ENCODE measurements at places on chromosomes 1 and 21. TPM values are rescaled to one million over a fixed set of nuclear protein-coding genes. Genes with fewer than 3 reads are reported as not detected.

OR6N1 gene
- not detected for total RNA-seq

OR2T12 gene
- not detected for total RNA-seq

NR1I3 gene
- not detected for total RNA-seq

GRCh38 chr1:183967914-183968313, 69.6 kb downstream of the COLGALT2 start:
- H3K4me3 ChIP-seq, result no peak overlapping the region
- H3K36me3 ChIP-seq, result no peaks in the 10 kb centered on the region
- peaks cover under 1% of the 10 kb centered on the region for H3K27me3 ChIP-seq
- DNase-seq, result no peak
- no peak overlapping the region for H3K27ac ChIP-seq

DNA sequence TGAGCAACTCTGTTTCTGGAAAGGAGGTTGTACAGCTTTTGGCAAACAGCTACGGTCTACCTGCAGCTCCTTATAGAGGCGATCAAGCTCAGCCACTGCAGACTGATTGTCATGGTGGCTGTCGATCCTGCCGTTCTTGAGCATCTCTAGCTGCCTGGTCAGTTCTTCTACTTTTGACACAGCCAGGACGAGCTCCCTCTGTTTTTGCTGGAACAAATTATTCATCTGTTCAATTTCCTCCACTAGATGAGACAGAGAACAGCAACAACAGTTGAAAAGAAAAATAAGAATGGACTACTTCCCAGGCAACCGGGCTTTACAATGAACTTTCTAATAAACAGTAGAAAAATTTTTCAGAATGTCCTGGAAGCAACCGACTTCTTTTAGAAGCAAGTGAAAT, 42.5 kb downstream of the TP53BP2 start:
- peaks cover 3% of the 10 kb centered on the region for H3K36me3 ChIP-seq
- no peak overlapping the region for H3K27ac ChIP-seq
- H3K4me3 ChIP-seq, result no peak overlapping the region
- no peaks in the 10 kb centered on the region for H3K4me1 ChIP-seq
- H3K27me3 ChIP-seq, result no peaks in the 10 kb centered on the region
- no peak for DNase-seq
